Endothelial cell (in vitro differentiated cells): ENCODE measurements at places on chromosomes 5 and 9.
A peak's percentile ranks its signal among the peaks of the same experiment; 100 is the strongest.

DNA sequence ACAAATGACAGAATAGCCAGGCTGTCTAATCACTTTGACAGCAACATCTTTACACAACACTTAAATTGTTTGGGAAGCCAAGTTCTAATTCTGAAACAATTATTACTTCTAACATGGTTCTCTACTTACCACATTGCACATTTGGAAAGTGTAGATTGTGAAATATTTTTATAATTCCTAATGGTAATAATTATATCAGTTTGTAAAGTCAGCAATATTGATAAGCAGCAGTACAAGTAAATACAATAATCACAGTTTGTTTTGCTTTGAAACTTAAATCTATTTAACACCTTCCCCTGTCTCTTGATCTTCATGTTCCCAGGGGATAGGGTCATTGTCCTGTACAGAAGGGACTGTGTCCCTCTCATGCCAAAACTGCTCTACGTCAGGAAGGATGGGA, 1.4 kb downstream of the GPR151 start:
- no peak for DNase-seq

- DNase-seq: no peak
Measured at GRCh38 chr9:38284039-38284575, 108.4 kb upstream of the ALDH1B1 start.

GRCh38 chr9:112663681-112664080, 54.2 kb downstream of the INIP start:
- DNase-seq: no peak

GRCh38 chr9:91422758-91423711, 597 bp downstream of the NFIL3 start:
- peak; percentile 59 for DNase-seq

DNA sequence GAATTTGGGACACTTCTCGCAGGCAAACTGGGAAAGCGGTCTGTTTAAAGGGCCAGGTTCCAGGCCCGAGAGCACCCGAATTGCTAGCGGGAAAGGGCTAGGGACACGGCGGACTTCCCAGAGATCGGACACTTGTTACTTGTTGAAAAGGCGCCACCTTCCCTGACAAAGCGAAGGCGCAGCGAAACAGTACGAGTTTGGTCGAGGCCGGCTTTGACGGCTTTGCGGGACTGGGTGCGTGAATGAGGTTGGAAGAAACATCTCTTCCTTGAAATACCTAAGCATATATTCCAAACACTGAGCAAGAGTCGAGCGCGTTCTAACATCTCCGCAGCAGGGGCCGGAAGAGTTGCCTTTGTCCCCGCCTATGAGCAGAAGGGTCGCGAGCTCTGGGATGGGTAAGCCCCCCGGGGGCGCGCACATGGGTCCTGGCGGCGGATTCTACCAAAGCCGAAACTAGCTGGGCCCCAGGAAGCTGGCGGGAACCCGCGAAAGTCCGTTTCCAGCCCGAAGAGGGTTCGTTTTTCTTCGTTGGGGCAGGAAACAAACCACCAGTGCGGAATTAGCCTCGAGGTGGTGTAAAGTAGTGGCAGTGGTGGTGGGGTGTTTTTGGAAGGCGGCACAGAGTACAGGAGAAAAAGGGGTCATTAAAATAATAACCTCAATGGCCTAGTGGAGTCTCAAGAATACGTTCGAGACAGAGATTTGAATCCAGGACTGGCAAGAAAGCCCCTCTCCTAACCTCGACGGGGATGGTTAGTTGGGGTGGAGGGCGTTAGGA, 1.5 kb downstream of the GDNF start:
- DNase-seq: peak; percentile 47
